NCI-H510A (cell line): ENCODE measurements at places on chromosomes 7 and 10.

DNA sequence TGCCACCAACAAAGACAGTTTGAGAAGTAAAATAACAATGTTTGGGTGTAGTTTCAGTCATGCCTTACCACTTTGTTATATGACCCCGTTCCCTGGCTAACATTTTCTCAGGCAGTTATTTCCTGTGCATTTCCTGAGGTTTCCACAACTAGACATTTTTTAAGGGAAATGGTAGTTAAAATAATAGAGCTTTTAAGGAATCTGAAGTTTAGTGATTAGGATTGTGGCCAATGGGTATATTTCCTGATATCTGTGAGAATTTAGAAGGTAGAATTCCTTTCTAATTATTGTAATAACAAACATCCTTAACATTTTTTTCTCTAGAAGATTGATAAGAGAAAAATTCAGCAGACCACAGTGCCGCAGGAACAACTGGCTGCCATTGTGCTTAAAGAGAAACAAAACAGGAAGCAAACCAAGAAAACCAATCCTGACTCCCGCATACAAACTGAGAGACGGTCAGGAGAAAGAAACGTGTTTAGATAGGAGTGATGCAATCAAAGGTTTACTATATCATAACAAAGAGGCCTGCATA is 193.6 kb downstream of the MBL2 start:
- no peak for DNase-seq

GRCh38 chr7:142915315-142915714 is 18.2 kb downstream of the TRPV5 start:
- DNase-seq, result no peak

- DNase-seq, result no peak
These were observed 42.5 kb downstream of the NUP205 start for GRCh38 chr7:135600226-135600625.

DNA sequence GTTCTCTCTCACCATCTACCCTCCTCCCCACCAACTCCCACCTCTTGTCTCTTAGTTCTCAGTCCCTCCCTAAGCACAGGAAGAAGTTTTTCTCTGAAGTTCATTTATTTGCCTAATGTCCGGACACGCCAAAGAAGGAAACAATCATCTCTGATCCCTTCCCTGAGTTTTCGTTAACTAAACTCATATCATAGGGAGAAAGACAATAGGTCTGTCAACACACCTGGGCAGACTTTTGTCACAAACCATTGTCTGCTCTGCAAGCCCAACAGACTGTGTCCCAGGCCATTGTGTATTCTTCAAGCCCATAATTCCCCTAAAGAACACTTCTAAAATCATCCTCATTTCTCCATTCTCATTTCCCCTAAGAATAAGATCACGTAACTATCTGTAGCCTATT is 691.0 kb upstream of the MBL2 start:
- no peak for DNase-seq

GRCh38 chr10:28541717-28542365 is 8.9 kb downstream of the WAC start:
- DNase-seq, result no peak

GRCh38 chr10:42962902-42963231 is 114.0 kb upstream of the RET start:
- no peak for DNase-seq

DNA sequence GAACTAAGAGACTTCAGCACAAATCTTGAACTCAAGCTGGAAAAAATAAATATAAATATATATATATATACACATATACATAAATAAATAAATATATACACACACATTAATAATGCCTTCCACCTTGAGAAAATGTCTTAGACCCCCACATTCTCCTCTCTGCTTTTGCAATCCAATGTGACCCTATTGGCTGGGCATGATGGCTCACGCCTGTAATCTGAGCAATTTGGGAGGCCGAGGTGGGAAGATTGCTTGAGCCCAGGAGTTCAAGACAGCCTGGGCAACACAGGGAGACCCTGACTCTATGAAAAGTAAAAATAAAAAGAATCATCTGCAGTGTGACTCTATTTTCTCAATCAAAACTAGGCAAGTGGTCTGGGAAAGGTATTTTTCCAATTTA is 424.1 kb upstream of the NFE2L3 start:
- DNase-seq, result no peak

- no peak for DNase-seq
These were observed 226.9 kb downstream of the TNS3 start for GRCh38 chr7:47354831-47355541.

GRCh38 chr7:110620110-110620735 is 470.7 kb upstream of the LRRN3 start:
- DNase-seq, result no peak

- no peak for DNase-seq
These were observed 51.9 kb downstream of the IKZF1 start for GRCh38 chr7:50356212-50356944.

GRCh38 chr7:35645691-35646090 is 49.2 kb downstream of the HERPUD2 start:
- DNase-seq, result no peak

GRCh38 chr7:36001546-36001945 is 151.5 kb upstream of the EEPD1 start:
- no peak for DNase-seq

- DNase-seq, result no peak
These were observed 522.5 kb upstream of the LRRN3 start for GRCh38 chr7:110568388-110568787.

DNA sequence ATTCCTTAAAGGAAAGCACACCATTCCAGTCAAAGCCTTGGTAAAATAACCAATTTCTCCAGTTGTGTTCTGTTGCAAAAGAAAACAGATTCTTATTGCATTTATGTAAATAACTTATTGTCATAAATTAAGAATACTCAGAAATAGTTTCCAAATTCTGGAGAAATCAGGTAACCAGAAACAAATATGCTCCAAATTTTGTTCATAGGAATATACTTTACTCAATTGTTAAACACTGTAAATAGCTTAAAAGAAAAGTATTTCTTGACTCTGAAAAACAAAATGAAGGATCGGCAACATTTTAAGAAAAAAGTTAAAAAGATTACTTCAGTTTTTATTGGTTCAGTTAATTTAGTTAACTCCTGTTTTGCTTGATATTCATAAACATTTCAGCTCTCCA is 67.1 kb upstream of the PIK3CG start:
- no peak for DNase-seq

DNA sequence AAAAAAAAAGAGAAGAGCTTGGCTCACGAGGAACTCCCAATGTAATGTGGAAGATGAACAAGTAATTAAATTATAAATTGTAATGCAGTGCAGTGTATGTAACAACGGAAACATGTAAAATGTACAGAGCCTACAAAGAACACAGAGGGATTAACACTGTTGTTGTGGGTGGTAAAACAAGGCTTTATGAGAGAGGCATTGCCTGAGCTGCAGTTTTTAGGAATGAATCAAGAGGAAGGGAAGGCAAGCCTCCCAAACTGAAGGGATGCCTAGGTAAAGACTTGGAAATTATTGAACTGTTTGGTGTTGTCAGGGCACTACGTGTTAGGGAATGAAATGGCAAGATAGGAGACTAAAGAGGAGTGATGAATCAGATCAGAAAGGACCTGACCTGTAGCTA is 213.7 kb downstream of the HTR7 start:
- no peak for DNase-seq

DNA sequence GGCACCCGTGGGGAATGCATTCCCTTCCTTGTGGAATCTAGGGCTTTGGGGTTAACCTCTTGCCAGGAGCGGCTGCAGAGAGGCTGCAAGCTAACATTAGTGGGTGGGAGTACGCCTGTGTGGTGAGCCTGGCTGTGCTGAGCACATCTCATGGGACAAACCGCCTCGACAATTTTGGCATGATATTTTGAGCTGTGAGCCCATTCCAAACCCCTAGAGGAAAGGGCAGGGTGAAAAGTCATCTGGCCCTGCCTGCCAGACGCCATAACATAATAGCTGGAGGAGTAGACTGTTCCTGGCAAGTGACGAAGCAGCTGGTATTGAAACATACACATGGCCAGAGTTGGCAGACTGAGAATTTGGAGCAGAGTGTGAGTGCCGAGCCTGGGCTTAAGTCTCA is 110.0 kb downstream of the TACC2 start:
- DNase-seq, result no peak

DNA sequence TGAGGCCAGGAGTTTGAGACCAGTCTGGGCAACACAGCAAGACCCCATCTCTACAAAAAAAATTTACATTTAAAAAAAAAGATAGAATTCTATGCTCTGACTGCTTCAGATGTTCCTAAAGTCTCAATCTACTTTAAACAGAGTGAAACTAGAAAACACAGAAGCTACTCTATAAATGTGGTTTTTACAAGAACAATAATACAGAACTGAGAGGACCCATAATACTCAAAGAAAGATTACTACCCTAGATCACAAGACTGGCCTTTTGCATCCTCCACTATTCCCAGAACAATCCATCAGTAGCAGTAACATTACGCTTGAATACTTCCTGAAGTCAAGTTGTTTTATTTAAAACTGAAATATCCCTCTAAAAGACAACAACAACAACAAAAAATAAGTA is 119.4 kb downstream of the ZFAND4 start:
- DNase-seq, result no peak

- DNase-seq, result no peak
These were observed 31.5 kb upstream of the NRP1 start for GRCh38 chr10:33365871-33366411.

DNA sequence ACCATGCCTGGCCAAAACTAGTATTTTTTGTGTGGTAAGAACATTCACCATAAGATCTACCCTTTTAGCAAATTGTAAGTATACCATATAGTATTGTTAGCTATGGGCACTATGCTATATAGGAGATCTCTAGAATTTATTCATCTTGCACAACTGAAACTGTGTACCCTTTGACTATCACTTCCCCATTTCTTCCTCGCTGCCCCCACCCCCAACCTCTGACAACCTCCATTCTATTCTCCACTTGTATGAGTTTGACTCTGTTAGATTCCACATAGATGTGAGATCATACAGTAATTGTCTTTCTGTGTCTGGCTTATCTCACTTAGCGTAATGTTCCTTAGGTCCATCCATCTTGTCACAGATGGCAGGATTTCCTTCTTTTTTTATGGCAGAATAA is 3.6 kb downstream of the CASP7 start:
- DNase-seq, result no peak
